ENCODE measurements at places on chromosomes 7 and 10. TPM values are rescaled to one million over a fixed set of nuclear protein-coding genes. Genes with fewer than 3 reads are reported as not detected.

Gene POLR2J2
- total RNA-seq: 22.5 TPM

Gene CALHM1
- total RNA-seq: not detected

Gene GSTO2
- 1.3 TPM for total RNA-seq

Gene BHLHA15
- not detected for total RNA-seq

All from T-cell (primary cell).